ENCODE measurements at places on chromosomes 6 and 20.

- no peak for DNase-seq
Measured at GRCh38 chr20:1685304-1686052, 27.9 kb upstream of the SIRPG start.

GRCh38 chr20:40659567-40659966 is 29.5 kb downstream of the MAFB start:
- DNase-seq: no peak

DNA sequence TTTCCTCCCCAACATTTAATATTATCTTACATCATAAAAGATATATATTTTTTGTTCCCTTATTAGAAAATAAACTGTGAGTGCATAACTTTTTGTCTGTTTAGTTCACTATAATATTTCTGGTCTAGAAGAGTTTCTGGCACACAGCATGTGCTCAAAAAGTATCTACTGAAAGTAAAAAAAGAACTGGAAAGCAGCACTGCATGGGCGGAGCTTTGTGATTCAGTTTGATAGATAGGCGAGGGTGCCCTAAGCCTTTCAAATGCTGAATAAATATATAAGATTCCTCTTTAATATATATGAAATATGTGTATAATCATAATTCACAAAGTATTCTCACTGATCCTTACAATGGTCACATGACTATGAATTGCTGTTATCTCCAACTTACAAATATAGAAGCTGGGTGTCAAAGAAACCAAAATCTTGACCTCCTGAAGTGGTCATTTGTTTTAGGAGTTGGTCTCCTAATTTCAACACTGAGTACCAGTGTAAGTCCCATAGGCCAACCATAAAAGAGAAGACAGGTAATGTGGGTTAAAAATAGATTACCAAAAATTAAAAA is 50.8 kb downstream of the OR2B2 start:
- DNase-seq: no peak

- DNase-seq: no peak
Measured at GRCh38 chr6:48552905-48553304, 441.9 kb upstream of the PTCHD4 start.

GRCh38 chr6:10424040-10424439 is 9.2 kb upstream of the TFAP2A start:
- no peak for DNase-seq

GRCh38 chr6:42860481-42860880 is 18.9 kb upstream of the RPL7L1 start:
- no peak for DNase-seq

- no peak for DNase-seq
Measured at GRCh38 chr6:14743474-14744211, 502.2 kb upstream of the JARID2 start.

DNA sequence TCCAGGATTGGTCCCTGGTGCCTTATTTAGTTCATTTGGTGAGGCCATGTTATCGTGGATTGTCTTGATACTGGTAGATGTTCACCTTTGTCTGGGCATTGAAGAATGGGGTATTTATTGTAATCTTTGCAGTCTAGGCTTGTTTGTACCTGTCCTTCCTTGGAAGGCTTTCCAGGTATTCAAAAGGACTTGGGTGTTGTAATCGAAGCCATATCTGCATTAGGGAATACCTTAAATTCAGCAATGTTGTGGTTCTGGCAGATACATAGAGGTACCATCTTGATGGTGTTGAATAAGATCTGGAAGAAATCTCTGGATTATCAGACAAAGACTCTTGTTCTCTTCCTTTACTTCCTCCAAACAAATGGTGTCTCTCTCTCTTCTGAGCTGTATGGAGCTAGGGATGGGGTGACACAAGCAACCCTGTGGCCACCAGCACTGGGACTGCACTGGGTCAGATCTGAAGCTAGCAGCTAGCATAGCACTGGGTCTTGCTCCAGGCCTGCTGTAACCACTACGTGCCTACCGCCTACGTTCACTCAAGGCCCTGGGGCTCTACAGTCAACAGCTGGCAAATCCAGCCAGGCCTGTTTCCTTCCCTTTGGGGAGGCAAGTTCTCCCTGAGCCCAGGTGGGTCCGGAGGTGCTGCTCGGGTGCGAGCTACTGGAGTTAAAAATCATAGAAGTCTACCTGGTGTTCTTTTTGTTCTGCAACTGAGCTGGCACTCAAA is 261.1 kb upstream of the CITED2 start:
- no peak for DNase-seq

DNA sequence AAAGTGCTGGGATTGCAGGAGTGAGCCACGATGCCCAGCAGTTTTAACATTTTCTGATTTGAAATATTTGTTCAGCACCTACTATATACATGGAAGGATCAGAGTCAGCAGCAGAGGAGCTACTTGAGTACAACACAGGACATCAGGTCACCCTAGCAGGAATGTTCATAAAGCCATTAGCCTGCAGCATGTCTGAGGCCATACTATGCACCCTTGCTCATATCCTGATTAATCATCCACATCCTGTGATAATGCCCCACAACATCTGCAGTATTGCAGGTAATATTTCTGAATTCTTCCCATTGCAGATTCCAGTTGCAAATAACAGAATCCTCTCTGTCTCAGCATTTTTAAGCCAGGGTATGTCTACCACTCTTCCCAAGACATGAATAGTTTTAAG is 171.0 kb upstream of the PRND start:
- DNase-seq: no peak

DNA sequence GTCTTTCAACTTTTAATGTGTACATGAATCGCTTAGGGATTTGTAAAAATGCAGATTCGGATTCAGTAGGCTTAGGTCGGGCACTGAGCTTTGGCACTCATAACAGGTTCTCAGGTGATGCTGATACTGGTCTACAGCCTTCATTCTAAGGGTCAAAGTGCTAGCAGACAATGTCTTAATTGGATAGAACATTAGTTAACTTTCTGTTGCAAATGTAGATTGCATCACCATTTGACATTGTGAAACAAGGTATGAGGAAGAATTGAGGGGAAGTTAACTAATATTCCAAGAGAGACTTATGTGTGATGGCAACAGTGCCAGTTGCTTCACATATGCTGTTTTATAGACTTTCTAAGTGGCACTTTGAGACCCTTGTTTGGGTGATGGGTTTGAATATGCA is 86.9 kb downstream of the MLIP start:
- no peak for DNase-seq

DNA sequence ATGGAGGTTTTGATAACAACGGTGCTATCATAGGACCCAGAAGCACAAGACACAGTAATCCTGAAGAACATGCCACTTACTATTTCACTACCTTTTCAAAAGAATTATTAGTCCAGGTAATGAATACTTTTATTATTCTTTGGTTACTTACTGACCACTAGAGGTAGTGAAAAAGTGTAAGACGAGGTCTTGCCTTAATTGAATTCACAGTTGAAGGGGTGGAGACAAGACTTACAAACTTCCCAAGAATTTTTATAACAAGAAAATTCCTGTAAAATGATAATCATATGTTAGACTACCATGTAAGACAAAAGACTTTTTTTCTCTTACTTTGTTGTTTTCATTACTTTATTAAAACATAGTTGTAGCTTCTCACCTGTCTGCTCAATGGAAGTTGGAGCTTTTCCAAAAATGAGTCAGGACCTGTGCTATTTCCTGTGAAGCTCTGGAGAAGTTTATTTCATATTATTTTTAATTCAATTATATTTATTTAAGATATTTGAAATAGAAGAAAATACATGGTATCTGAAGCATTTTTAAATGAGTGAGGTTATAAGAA is 52.4 kb downstream of the DOP1A start:
- DNase-seq: no peak

DNA sequence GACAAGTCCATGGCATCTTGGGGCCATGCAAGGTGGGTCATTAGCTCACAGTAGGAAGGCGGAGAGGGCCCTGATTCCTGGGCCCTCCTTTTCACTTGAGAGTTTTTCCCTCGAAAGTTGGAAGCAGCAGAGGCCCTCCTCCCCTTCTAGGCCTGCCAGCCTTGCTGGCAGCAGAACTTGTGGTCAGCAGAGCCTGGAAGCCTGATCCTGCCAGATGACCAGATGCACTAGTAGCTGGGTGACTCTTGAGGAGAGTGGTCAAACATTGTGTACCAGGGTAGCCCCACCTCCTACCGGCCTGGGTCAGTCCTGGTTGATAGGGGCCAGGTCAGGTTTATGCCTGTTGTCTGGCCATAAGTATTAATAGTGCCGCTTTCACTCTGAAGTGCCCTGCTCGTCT is 3.8 kb upstream of the HMGA1 start:
- DNase-seq: no peak

GRCh38 chr6:145547594-145548335 is 187.6 kb downstream of the EPM2A start:
- DNase-seq: no peak
